ENCODE measurements at places on chromosomes 11 and 22.

DNA sequence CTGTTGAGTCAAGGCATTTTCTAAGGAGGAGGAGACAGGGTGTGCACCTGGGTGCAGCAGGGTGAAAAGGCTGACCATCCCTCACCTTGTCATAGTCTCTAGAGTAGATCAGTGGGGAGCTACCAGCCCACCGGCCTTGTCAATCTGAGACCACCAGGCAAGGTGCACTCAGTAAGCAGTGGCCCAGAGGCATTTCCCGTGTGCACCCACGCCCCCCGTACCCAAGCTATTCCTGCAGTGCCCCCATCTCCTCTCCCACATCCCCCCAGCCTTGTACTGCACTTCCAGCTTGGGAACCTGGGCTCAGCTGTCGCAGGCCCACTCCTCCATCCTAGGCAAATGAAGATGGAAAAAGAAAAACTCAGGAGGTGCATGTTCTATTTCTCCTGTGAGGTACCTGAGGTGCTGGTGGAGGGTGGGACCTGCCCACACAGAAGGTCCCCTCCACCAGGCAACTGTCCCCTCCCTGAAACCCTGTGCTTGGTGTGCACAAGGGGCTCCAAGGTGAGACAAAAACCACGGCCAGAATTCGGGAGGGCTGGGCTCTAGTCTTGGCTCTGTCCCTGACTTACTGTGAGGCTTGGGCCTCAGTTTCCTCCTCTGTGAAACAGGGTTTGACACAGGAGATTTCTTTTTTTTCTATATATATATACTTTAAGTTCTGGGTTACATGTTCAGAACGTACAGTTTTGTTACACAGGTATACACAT is 8.4 kb downstream of the P2RY2 start:
- no peak for DNase-seq

- DNase-seq = no peak
These were observed 12.7 kb downstream of the MUC2 start for GRCh38 chr11:1087279-1087960.

GRCh38 chr11:26333906-26334305 is 2.0 kb downstream of the ANO3 start:
- DNase-seq = no peak

- DNase-seq = no peak
These were observed 530.5 kb upstream of the LRRC4C start for GRCh38 chr11:41989823-41990380.

DNA sequence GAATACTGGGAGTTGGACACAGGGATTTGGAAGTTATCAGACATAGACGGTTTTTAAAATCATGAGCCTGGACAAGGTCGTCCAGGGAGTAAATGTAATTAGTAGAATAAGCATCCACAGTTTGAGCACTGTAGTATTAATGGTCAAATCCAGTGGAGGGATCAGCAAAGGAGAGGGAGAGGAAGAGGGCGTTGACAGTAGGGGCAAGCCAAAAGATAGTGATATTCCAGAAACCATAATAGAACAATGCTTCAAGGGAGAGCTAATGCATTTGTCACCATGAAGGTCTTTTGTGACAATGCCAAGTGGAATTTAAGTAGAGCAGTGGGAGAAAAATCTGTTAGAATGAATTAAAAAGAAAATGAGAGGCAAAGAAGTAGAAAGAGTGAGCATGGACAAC is 68.9 kb upstream of the SLC5A12 start:
- no peak for DNase-seq

- no peak for DNase-seq
These were observed 43.8 kb downstream of the NECTIN1 start for GRCh38 chr11:119685111-119685746.

GRCh38 chr11:122190768-122191167 is 74.8 kb upstream of the BLID start:
- DNase-seq = no peak

DNA sequence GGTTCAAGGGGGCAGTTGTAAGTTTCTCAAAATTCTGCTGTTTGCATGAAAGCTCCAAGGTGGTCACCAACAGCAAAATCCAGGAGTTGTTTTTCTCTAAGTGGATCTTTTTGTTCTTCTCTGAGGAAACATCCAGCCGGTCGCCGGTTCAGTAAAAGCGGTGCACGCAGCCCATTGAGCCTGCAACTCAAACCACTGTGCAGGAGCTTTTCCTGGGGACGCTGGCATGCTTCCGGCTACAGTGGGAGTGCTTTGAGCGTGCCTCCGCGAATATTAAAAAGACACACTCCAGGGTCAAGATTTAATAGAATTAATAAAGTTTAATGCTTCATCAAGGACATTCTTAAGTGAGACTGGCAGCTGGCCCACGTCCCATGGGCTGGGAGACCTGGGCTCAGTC is 25.4 kb downstream of the IGF2 start:
- no peak for DNase-seq

DNA sequence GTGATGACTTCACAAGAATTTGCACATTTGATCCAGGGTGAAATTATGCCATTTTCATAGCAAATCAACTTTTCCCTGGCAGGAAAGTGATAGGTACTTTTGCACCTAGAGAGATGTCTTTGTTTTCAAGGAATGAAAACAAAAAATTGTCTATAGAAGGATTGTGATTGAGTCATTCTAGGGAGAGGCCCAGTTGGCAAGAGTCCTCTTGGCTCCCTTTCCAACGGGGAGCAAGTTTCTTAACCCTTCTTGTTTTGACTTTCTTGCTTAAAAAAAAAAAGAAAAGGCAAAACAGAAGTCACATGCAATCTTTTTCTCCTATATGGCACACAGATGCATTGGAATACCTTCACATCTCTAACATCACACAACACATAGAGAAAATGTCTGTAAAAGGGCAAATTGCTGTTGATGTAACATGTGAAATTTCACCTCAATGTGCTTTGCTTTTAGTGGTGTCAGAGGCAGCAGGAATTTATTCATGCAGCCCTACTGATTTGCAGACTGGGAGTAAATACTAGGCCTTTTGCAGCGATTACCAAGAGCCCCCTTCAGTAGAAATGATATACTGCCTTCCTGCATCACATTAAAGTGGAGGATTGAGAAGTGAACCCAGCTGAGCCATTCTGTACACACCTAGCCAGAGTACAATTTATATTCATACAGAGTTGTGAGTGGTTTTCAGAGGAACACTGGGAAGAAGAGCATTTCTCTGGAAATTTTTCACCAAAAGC is 290.7 kb upstream of the MPPED2 start:
- DNase-seq = no peak

GRCh38 chr11:92870196-92870832 is 99.1 kb upstream of the MTNR1B start:
- DNase-seq = no peak

- no peak for DNase-seq
These were observed 68.1 kb downstream of the LIF start for GRCh38 chr22:30178181-30179126.

GRCh38 chr22:28817919-28818859 is 17.8 kb upstream of the XBP1 start:
- no peak for DNase-seq

- DNase-seq = no peak
These were observed 34.6 kb downstream of the IFT27 start for GRCh38 chr22:36741204-36741793.

- DNase-seq = no peak
These were observed 157.8 kb downstream of the CACNA1I start for GRCh38 chr22:39728236-39728860.

DNA sequence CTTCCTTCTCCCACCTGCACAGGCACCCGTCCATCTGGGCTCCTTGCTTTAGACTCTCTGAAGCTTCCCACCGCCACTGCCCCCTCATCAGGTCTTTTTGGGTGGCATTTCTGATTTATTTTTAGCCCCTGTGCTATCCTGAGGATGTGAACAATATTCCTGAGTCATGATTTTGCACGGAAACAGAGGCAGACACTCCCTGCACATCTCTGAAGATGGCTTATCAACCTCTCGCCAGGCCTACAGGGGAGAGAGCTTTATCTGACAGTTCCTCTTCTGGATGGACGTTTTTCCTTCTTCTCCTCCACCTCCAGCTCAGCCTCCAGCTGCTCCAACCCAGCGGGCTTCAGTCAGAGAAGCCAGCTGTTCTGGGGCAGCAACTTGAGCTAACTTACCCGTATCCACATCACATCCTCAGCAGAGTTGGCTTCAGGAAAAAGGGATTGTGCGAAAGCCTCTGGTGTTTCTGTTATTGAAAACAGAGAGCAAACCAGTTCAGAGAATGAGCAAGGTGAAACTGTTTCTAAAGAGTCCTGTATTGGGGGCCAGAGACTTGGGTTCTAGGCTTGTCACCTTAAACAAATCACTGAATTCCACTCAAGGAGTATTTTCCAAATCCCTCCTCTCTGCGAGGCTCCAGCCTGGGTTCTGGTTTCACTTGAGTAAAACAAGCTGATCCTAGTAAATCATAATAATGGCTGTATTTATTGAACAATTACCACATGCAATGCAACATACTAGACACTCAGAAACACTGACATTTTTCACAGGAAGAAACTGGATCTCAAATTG is 33.1 kb upstream of the ETS1 start:
- DNase-seq = no peak

- DNase-seq = no peak
These were observed 11.6 kb downstream of the HEPHL1 start for GRCh38 chr11:94032725-94033124.

- DNase-seq = no peak
These were observed 908.6 kb downstream of the NTM start for GRCh38 chr11:132278801-132279574.

DNA sequence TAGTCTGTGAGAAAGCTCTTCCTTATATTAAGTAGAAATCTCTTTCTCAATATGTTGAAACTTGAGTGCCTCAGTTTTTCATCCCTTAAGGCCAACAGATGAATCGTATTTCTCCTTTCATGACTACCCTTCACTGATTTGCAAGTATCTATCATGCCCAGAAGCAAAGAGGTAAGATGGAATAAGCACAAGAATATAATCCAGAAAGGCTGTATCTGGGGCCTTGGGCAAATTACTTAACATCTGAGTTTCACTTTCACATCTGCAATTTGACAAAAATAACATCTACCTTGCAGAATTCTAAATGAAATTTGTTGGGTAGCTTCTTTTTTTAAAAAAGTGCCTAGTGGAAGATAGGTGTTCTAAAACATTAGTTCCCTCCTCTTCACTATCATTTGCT is 552.4 kb upstream of the ANO5 start:
- DNase-seq = no peak

- peak; percentile 97 for DNase-seq
These were observed 200.9 kb downstream of the MYO18B start for GRCh38 chr22:25942856-25943411.

DNA sequence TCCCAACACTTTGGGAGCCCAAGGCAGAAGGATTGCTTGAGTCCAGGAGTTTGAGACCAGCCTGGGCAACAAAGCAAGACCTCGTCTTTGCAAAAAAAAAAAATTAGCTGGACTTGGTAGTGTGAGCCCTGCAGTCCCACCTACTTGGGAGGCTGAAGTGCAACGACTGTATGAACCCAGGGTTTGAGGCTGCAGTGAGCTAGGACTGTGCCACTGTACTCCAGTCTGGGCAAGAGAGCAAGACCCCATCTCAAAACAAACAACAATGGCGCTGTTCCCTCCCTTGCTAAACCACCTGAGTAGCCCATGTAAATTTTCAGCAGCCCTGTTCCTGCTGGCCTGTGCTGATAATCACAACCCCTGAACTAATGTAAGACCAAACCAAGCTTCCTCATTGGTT is 3.1 kb downstream of the LAMTOR1 start:
- no peak for DNase-seq
